ENCODE measurements at places on chromosomes 2 and 18.
A peak's percentile ranks its signal among the peaks of the same experiment; 100 is the strongest.

DNA sequence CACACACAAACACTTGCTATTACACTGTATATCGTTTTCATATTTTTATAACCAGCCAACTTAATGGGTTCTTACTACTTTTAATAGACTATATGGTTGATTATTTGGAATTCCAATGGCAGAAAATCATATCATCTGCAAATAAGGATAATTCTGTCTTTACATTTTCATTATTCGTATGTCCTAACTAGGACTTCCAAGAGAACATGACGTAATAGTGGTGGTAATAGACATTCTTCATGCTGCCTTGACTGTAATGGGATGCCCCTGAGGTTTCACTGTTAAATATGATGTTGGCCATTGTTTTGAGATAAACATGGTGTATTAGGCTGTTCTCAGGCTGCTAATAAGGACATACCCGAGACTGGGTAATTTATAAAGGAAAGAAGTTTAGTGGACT, 45.2 kb downstream of the DYNAP start:
- DNase-seq = no peak

DNA sequence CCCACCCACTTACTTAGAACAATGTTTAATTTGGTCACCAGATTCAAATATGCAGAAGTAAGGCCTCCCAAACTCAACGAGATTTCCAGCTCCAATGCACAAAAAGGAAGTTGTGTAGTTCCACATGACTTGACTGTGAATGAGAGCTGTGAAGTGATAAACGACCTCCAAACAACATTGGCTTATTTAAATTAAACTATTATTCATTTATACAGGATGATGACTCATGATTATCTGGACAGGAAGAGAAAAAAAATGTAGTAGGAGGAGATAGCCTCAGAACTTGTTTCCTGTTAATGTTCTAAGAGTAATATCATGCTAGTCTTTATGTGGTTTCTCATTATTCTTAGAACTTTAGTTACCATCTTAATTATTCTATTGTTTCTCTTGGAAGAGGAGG, 237.3 kb downstream of the C1D start:
- DNase-seq = no peak

- DNase-seq = no peak
Observed at GRCh38 chr2:46381263-46381849, 84.1 kb downstream of the EPAS1 start.

- peak; percentile 38 for DNase-seq
Observed at GRCh38 chr2:64212346-64212745, 68.1 kb upstream of the PELI1 start.

DNA sequence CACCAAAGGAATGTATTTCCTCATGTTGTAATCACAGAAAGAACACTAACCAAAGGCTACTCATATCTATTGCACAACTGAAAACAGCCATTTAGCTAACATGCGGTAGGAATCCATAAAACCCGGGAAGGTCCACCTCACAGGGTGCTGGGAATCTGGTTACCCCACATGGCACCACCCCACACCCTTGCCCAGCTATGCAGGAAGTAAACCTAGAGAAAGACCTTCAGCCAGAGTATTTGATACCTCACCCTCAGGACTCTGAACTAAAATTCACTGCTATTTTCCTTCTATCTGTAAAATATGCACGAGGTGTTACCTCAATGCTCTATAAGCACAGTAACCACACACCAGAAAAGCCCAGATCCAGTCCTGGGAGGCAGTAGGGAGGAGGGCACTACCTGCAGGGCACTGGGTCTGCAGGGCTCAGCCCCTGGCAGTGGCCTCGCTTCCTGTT, 45.8 kb downstream of the PTPN2 start:
- peak; percentile 82 for DNase-seq

DNA sequence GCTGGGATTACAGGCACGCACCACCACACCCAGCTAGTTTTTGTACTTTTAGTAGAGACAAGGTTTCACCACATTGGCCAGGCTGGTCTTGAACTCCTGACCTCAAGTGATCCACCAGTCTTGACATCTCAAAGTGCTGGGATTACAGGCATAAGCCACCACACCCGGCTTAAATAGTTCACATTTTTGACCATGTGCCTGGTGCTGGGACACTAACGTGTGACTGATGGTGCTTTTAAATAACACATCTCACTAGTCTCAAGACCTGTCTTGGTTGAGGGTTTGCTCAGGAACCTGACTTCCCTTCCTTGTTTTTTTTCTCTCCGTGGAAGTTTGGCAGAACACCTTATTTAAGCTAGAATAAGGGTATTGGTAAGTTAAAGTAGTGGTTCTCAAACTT, 8.5 kb downstream of the FMNL2 start:
- no peak for DNase-seq

GRCh38 chr2:190579915-190580846, 45.7 kb upstream of the NEMP2 start:
- no peak for DNase-seq

- DNase-seq = no peak
Observed at GRCh38 chr2:25081237-25081790, 39.4 kb downstream of the EFR3B start.

DNA sequence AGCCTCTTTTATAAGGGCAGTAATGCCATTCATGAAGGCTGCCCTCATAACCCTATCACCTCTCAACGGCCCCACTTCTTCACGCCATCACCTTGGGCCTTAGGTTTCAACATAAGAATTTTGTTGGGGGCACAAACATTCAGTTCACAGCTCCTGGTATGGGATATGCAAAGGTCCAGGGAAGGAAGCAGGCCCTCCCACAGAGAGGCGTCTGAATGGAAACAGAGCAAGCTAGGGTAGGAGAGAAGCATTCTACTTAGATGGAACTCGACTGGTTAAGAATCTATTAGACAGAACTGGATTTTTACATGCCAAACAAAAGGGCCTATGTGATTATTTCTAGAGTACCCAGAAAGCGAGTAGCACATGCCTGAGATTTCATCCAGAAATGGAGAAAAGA, 42.8 kb downstream of the PROKR1 start:
- DNase-seq = no peak

DNA sequence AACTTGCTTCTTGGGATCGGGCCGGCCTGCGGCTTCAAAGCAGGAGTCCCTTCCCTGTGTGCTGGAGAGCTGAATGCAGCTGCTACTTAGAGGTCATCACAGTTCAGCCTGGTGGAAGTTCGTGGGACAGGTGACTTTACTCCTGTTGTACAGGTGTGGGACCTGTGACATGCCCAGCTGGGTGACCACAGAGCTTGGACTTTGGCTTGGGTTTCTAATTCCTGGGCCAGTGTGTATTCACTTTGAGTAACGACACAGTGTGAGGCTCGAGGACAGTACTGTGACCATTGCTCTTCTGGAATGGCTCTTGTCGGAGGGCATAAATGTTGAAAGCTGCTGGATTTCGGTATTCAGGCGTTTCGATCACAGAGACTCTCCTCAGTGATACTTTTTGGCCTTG, 114.5 kb downstream of the STPG4 start:
- no peak for DNase-seq

GRCh38 chr2:149884871-149885270, 297.3 kb upstream of the MMADHC start:
- DNase-seq = no peak

- DNase-seq = no peak
Observed at GRCh38 chr2:46150445-46150955, 146.7 kb upstream of the EPAS1 start.

All from HS-27A (cell line).